AG08395 (cell line): ENCODE measurements at places on chromosomes 12 and 14.
A peak's percentile ranks its signal among the peaks of the same experiment; 100 is the strongest.

DNA sequence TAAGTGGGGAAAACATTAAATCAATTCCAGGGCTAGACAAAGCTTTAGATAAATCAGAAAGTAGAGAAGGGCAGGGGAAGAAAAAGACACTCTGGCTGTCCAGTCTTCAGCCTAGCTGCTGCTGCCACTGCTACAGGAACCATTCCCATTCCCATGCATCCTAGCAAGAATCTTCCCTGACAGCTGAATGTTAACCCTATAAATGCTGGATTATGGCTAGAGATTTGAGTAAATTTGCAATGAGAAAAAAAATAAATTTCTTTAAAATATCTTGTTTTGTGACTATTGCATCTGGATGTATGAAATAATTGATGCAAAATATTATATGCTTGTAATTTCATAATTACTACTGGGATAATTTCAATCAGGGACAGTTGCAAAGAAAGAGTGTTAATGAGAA is 15.0 kb upstream of the CDKN3 start:
- DNase-seq, result no peak

- no peak for DNase-seq
Observed at GRCh38 chr12:102551186-102551585, 70.8 kb upstream of the IGF1 start.

GRCh38 chr14:99573436-99574098 is 30.4 kb downstream of the CCDC85C start:
- DNase-seq, result no peak

- peak; percentile 82 for DNase-seq
Observed at GRCh38 chr12:2267703-2268470, 215.1 kb downstream of the CACNA1C start.

GRCh38 chr12:108801736-108802100 is 55.7 kb downstream of the SSH1 start:
- DNase-seq, result peak; percentile 54

DNA sequence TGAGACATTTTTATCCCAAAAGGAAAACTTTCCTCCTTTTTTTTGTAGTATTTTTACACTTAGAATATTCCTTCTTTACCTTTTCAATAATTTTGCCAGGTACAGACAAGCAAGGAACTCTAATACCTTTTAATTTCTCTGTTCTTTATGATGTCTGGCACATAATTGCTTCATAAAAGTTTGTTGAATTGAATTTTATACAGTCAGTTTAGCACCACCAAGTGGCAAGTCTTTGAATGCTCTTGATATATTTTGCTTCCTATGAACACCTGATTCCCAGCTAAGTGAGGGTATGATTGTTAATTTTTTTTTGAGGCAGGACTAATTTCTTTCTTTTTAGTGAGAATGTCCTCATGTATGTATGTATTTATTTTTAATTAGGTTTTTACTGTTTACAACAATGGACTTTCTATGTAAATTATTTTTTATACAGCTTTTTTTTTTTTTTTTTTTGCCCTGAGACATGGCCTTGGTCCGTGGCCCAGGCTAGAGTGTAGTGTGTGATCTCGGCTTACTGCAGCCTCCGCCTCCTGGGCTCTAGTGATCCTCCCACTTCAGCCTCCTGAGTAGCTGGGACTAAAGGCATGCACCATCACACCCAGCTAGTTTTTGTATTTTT is 6.9 kb downstream of the TBC1D15 start:
- DNase-seq, result peak; percentile 24

DNA sequence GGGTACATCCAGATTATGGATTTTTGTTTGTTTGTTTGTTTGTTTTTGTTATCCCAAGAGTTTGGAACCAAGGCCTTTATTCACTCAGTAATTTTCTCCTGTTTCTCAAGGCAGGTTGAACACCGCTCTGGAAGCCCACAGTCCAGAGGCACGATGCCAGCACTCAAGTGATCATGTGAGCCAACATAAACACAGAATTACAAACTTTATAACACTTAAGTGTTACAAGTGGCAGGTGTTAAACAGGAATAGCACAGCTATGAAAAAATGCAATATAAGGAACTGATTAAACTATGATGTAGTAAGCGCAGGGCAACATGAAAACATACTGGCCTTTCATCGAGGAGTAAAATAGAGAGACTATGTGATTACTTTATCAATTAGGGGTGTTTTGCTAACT is 1885.8 kb upstream of the SEL1L start:
- DNase-seq, result no peak
